Heart left ventricle (tissue), 16 donors: ENCODE measurements at places on chromosomes 13 and 19. TPM values are rescaled to one million over a fixed set of nuclear protein-coding genes. Genes with fewer than 3 reads are reported as not detected.

DNA sequence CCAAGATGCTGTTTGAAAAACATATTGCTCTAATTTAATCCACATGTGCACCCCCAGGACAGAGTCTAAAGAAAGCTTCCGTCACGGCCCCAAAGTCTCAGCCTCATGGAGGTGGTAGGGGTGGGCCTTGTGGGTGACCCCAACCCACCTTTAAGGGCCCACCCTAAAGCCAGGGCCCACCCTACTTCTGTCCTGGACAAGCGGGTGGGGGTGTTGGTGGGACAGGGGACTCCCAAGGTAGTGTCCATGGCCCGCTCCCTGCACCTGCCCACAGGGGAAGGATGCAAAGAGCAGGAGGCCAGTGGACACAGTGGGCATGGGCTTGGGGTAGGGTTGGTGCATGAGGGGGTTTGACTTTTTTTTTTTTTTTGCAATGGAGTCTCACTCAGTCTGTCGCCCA lies 66.8 kb downstream of the KCTD15 start:
- no peak for DNase-seq
- no peak overlapping the region for H3K27ac ChIP-seq
- H3K36me3 ChIP-seq = no peaks in the 10 kb centered on the region
- H3K4me3 ChIP-seq = no peak overlapping the region
- H3K27me3 ChIP-seq = no peaks in the 10 kb centered on the region
- peaks cover 3% of the 10 kb centered on the region for H3K4me1 ChIP-seq

- H3K36me3 ChIP-seq = peaks cover 5% of the 10 kb centered on the region
- no peaks in the 10 kb centered on the region for H3K4me1 ChIP-seq
- no peak overlapping the region for H3K27ac ChIP-seq
Measured at GRCh38 chr19:7415163-7415856, 66.6 kb downstream of the ARHGEF18 start.

GRCh38 chr19:801861-802497 lies 4.7 kb downstream of the PTBP1 start:
- H3K27ac ChIP-seq = peak overlapping the region; percentile 95
- DNase-seq = peak; percentile 60
- peaks cover 25% of the 10 kb centered on the region for H3K36me3 ChIP-seq
- H3K4me3 ChIP-seq = no peak overlapping the region
- no peaks in the 10 kb centered on the region for H3K27me3 ChIP-seq

Gene ETFB
- 263 TPM for total RNA-seq

DNA sequence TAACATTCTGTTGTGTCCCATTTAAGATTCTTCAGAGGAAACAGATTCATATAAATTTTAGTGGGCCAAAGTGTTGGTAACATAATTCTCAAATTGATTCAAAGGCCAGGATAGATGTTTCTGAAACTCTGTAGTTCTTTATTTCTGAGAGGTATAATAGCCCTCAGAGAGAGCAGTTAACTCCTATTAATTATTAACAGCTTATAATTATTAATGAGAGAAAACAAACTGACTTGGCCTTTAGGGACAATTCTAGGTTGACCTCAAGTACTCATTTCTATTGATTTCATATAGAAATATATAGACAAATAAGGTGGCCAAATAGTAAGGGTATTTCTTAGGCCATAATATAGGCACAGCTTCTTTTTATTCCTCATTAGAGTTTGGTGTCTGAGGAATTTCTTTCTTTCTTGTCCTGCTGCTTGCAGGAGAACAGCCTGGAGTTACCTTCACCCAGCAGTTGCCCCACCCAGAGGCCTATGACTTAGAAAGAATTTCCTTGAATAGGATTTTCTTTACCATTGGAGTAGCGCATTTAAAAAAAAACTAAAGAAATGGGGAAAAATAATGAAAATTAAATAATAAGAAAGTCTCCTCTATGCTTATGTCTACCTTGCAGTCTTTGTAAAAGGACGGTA lies 1430.1 kb upstream of the SPRY2 start:
- H3K36me3 ChIP-seq = no peaks in the 10 kb centered on the region
- H3K4me1 ChIP-seq = no peaks in the 10 kb centered on the region
- no peak for DNase-seq

DNA sequence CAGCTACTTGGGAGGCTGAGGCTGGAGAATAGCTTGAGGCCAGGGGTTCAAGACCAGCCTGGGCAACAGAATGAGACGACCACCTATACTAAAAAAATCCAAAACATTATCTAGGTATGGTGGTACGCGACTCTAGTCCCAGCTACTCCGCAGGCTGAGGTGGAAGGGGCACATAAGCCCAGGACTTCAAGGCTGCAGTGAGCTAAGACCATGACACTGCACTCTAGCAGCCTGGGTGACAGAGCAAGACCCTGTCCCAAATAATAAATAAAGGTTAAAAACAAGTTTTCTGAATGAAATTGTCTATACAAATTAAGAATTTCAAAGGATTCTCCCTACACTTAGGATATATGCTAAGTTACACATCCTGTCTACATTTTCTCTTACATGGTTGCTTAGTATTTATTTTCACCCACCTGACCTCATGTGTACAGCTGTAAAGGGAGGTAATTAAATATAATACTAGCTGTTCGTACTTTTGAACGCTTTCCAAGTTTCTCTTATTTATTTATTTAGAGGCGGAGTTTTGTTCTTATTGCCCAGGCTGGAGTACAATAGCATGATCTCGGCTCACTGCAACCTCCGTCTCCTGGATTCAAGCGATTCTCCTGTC lies 1.6 kb downstream of the SLC25A30 start:
- H3K4me3 ChIP-seq = peak overlapping the region; percentile 85
- H3K27ac ChIP-seq = peak overlapping the region; percentile 89
- no peaks in the 10 kb centered on the region for H3K27me3 ChIP-seq
- no peak for DNase-seq
- peaks cover 3% of the 10 kb centered on the region for H3K4me1 ChIP-seq

- H3K27ac ChIP-seq = no peak overlapping the region
- H3K27me3 ChIP-seq = peaks cover 43% of the 10 kb centered on the region
- H3K4me3 ChIP-seq = no peak overlapping the region
- peaks cover 6% of the 10 kb centered on the region for H3K4me1 ChIP-seq
Measured at GRCh38 chr19:292951-293350, 1.7 kb upstream of the PLPP2 start.

DNA sequence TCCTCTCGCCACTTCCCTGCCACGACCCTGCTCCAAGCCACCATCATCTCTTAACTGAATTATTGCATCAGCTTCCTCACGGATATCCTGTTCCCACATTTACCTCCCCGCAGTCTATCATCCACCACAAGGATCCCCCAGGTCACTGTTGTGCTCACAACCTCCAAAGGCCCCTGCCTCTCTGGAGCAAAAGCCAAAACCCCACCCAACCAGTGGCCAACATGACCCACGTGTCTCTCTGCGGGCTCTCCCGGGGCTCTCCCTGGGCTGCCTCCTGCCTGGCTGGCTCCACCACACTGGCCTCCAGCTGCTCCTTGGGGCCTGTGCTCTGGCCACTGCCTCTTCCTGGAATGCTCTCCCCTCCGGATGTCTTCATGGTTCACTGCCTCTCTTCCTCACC lies 809.3 kb downstream of the UQCRFS1 start:
- H3K27ac ChIP-seq = no peak overlapping the region
- H3K4me3 ChIP-seq = no peak overlapping the region
- H3K4me1 ChIP-seq = no peaks in the 10 kb centered on the region
- DNase-seq = no peak

DNA sequence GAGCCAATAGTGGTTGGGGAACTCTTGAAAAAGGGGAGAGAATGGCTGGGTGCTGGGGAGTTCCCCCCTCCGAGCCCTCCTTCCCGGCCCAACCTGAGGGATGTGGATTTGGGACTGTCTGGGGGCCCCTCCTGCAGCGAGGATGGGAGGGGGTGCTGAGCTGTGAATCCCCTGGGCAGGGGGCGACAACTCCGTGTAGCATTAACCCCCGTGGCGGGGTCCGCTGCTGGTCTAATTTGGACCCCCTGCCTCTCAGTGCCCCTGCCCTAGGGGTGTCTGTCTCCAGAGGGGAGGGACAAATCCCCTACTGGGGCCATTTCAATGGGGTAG lies 9.7 kb downstream of the MIDN start:
- H3K4me1 ChIP-seq = peaks cover 81% of the 10 kb centered on the region
- H3K36me3 ChIP-seq = peaks cover 45% of the 10 kb centered on the region
- H3K27ac ChIP-seq = peak overlapping the region; percentile 96
- H3K27me3 ChIP-seq = no peaks in the 10 kb centered on the region
- no peak overlapping the region for H3K4me3 ChIP-seq

Gene ZNF480
- 12.0 TPM for total RNA-seq

DNA sequence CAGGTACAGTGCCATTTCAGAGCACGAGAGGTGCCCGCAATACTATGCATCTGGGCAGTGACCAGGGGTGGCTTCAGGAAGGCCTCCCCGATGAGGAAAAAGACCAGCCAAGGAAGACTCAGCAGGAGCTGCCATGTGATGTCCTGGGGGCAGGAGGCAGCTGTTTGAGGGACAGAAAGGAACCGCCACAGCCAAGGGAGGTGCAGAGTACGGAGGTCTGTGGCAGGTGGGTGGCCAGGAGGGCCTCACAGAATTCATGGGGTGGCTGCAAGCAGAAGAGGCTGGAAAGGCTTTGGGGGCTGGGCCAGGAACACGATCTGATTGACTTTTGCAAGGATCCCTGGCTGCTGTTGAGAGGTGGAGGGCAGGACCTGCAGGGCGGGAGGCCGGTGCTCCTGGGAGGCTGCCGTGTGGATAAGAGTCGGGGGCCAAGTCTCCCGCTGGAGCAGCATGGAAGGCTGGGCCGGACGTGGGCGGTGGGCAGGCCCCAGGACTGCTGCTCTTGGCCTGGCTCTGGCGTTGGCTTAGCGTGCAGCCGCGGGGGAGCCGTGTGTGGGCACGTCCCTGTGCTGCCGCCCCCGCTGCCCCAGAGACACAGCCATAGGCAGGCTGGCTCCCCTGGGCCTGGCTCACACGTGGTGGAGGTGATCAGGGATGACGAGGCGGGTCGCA lies 29.1 kb downstream of the CEBPA start:
- H3K27ac ChIP-seq = no peak overlapping the region
- no peak for DNase-seq
- H3K27me3 ChIP-seq = no peaks in the 10 kb centered on the region
- no peak overlapping the region for H3K4me3 ChIP-seq

Gene MIR17HG
- total RNA-seq = 0.98 TPM

Gene POU4F1
- not detected for total RNA-seq

- H3K27ac ChIP-seq = no peak overlapping the region
- H3K27me3 ChIP-seq = no peaks in the 10 kb centered on the region
- no peaks in the 10 kb centered on the region for H3K4me1 ChIP-seq
- no peaks in the 10 kb centered on the region for H3K36me3 ChIP-seq
Measured at GRCh38 chr13:40102854-40103253, 447.4 kb downstream of the COG6 start.

DNA sequence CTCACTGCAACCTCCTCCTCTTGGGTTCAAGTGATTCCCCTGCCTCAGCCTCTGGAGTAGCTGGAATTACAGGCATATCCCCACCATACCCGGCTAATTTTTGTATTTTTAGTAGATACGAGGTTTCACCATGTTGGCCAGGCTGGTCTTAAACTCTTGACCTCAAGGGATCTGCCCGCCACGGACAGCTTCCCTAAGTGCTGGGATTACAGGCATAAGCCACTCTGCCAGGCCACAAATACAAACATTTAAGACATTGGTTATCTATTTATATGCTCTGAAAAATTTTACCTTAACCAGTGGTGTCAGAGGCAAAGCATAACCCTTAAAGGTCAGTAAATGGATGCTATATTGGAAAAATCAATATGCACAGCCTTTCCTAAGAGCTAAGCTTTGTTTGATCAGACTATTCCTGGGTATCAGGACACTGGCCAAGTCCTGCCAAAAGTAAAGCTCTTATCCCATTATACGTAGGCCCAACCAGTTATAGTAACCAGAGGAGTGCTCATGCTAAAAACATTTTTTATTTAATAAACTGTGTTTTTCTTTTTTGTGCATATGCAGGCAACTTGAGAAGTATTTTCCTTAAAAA lies 56.4 kb upstream of the STARD13 start:
- H3K4me1 ChIP-seq = peaks cover 8% of the 10 kb centered on the region
- no peaks in the 10 kb centered on the region for H3K36me3 ChIP-seq
- no peaks in the 10 kb centered on the region for H3K27me3 ChIP-seq
- no peak overlapping the region for H3K27ac ChIP-seq
- no peak overlapping the region for H3K4me3 ChIP-seq

- DNase-seq = no peak
- H3K36me3 ChIP-seq = no peaks in the 10 kb centered on the region
- no peak overlapping the region for H3K4me3 ChIP-seq
- no peaks in the 10 kb centered on the region for H3K4me1 ChIP-seq
- H3K27ac ChIP-seq = no peak overlapping the region
Measured at GRCh38 chr13:103022336-103022735, 43.9 kb downstream of the SLC10A2 start.
